Dermis microvascular lymphatic vessel endothelial cell (primary cell): ENCODE measurements at places on chromosomes 16 and 17. TPM values are rescaled to one million over a fixed set of nuclear protein-coding genes. Genes with fewer than 3 reads are reported as not detected.

GRCh38 chr17:44331249-44331760 lies 6.7 kb upstream of the SLC25A39 start:
- DNase-seq = peak; percentile 81

DNA sequence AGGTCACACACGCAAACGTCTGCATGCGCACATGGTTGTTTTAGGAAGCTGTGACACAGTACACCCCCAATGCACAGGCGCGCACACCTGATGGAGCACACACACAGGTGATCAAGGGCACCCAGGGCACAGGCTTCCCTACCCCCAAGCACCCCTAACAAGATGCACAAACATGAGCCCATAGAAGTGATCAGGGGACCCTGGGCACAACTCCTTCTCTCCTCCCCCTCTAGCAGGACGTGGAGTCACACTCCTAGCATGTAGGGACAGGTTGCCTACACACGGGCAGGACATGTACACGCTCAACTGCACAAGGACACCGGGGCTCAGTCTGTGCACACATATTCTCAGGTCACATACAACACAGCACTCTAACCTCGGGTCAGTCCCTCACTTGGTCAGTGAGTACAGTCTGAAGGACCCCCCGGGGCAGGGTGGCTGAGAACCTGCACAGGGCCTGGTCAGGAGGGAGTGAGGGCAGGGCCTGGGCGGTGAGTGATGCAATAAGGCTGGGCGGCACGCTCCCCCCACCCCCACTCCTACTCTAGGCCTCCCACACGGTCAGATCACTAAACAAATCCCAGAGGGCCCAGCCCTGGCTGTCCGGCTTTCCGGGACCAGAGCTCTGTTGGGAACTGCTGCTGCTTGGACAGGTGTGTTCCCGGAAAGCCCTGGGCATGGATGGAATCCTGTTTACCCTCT lies 751 bp upstream of the DOC2B start:
- no peak for DNase-seq

Gene CCT6B
- total RNA-seq = 0.39 and 0.63 TPM in 2 replicates

- no peak for DNase-seq
Measured at GRCh38 chr17:41098481-41098880, 539 bp upstream of the KRTAP4-8 start.

GRCh38 chr17:57756951-57757350 lies 11.9 kb upstream of the CCDC182 start:
- DNase-seq = no peak

DNA sequence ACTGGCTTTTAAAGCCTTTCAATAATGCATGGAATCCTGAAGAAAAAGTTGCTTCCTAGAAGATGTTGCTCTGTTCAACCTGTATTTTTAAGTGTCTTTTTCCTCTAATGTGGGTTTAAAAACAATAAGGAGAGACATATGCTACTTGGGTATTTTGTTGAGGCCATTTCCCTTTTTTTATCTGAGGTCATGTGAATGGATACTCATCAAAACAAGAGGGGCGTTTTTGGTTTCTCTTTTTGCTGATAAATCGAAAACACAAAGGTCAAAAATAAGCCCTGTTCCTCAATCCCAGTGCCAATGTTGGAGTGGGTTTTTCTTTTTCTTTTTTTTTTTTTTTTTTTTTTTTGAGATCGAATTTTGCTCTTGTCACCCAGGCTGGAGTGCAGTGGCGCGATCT lies 468.0 kb upstream of the RBFOX1 start:
- DNase-seq = no peak
